ENCODE measurements at places on chromosomes 2 and 18.
A peak's percentile ranks its signal among the peaks of the same experiment; 100 is the strongest.

- no peak overlapping the region for H3K27ac ChIP-seq
- no peak overlapping the region for H3K4me3 ChIP-seq
- no peak for DNase-seq
- H3K4me1 ChIP-seq, result no peaks in the 10 kb centered on the region
Measured at GRCh38 chr2:136319237-136319636, 201.3 kb upstream of the CXCR4 start.

DNA sequence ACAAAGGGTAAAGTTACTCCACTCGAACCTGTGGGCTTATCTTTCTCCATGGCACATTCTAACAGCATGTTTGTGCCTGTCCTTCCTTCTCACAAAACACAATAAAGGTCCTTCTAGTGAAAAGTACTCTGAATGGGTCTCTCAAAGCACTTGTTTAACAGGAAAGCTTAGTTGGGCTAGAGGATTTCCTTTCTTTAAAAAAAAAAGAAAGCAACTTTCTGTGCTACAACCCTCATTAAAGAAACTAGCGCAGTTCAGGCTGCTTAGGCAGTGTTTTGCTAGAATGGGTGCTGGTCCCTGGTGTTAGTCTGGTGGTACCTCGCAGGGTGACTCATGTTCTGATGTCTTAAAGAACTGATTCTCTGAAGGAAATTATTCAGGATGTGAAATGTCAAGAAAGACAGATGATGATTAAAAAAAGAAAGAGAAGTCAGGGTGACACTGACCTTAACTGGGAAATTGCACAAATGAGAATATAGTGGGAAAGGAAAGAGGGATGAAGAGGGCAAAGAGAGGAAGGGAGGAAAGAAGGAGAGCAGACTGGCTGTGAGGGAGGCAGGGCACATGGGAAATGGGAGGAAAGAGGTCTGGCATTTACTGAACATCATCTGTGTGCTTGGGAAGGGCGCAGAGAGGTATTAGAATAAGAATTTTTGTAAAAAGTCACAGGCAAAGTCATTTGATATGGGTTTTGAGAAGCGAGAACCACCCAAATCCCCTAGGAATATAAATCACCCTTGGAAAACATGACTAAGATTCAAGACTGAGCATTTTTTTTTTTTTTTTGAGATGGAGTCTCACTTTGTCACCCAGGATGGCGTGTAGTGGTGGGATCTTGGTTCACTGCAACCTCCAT, 74.9 kb downstream of the ATP8B1 start:
- 0 out of 2 replicates have a peak overlapping the region, but pooled peaks have one; percentile 8 for H3K27ac ChIP-seq
- DNase-seq, result peak; percentile 27
- H3K4me3 ChIP-seq, result no peak overlapping the region
- peaks cover 25% of the 10 kb centered on the region for H3K36me3 ChIP-seq
- no peaks in the 10 kb centered on the region for H3K27me3 ChIP-seq

- H3K27me3 ChIP-seq, result peaks cover 10% of the 10 kb centered on the region
- H3K27ac ChIP-seq, result no peak overlapping the region
- H3K4me3 ChIP-seq, result no peak overlapping the region
- DNase-seq, result peak; percentile 73
Measured at GRCh38 chr2:174344716-174345461, 10.1 kb downstream of the SP9 start.

- peak; percentile 56 for DNase-seq
- H3K4me3 ChIP-seq, result 0 out of 2 replicates have a peak overlapping the region, but pooled peaks have one; percentile 7
- no peaks in the 10 kb centered on the region for H3K27me3 ChIP-seq
- H3K36me3 ChIP-seq, result no peaks in the 10 kb centered on the region
- H3K4me1 ChIP-seq, result peaks cover 48% of the 10 kb centered on the region
Measured at GRCh38 chr2:225097035-225097434, 54.8 kb upstream of the DOCK10 start.

GRCh38 chr2:241011751-241012510, 13.5 kb downstream of the SNED1 start:
- H3K4me3 ChIP-seq, result no peak overlapping the region
- H3K27ac ChIP-seq, result no peak overlapping the region
- DNase-seq, result no peak
- H3K36me3 ChIP-seq, result no peaks in the 10 kb centered on the region

- H3K27ac ChIP-seq, result peak overlapping the region; percentile 98
- no peaks in the 10 kb centered on the region for H3K27me3 ChIP-seq
- no peaks in the 10 kb centered on the region for H3K36me3 ChIP-seq
- peak overlapping the region; percentile 96 for H3K4me3 ChIP-seq
- DNase-seq, result peak; percentile 76
Measured at GRCh38 chr2:241314226-241315092, 1.0 kb downstream of the HDLBP start.

GRCh38 chr2:195031411-195031810, 625.6 kb upstream of the SLC39A10 start:
- H3K27ac ChIP-seq, result no peak overlapping the region
- DNase-seq, result no peak
- no peak overlapping the region for H3K4me3 ChIP-seq
- no peaks in the 10 kb centered on the region for H3K4me1 ChIP-seq

DNA sequence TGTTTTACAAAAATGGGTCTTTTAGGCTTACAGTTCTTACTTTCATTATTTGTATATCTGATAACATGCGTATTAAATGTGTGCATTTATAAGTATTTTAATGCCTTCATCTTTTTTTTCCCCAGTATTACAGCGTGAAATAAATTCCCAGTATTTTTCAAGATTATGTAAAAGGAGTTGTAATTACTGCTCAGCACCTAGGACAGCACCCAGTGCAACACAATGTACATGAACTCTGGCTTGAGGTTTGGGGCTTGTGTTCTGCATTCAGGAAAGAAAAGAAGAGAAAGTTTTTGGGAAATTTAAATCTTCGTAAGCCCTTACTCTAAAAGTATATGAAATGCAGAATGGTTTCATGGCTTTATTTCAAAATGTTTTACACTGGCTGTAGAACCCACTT, 16.7 kb downstream of the ZNF638 start:
- no peak overlapping the region for H3K27ac ChIP-seq
- no peak overlapping the region for H3K4me3 ChIP-seq
- DNase-seq, result peak; percentile 60
- no peaks in the 10 kb centered on the region for H3K4me1 ChIP-seq
- no peaks in the 10 kb centered on the region for H3K27me3 ChIP-seq

GRCh38 chr2:60764736-60765534, 8.9 kb downstream of the PAPOLG start:
- DNase-seq, result peak; percentile 53
- H3K4me1 ChIP-seq, result no peaks in the 10 kb centered on the region
- H3K4me3 ChIP-seq, result no peak overlapping the region
- H3K27ac ChIP-seq, result no peak overlapping the region
- H3K27me3 ChIP-seq, result no peaks in the 10 kb centered on the region
- H3K36me3 ChIP-seq, result peaks cover 65% of the 10 kb centered on the region

DNA sequence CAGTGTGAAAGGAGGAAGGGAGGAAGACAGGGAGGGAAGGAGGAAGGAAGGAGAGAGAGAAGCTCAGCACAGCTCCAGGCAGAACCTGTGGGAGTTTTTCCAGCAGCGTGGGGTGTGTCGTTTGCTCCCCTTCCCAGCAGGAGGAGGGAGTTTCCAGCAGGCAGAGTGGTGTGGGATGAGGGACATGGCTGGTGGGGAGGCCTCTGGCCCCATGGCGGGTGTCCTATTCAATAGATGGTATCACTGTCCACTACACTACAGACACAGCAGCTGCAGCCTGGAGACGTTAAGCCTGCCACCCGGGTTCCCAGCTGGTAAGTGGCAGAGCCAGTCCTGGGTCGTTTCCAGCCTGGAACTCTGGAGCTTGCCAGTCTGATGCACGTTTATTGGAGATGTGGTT, 44.7 kb downstream of the GLI2 start:
- no peak overlapping the region for H3K27ac ChIP-seq
- peaks cover 37% of the 10 kb centered on the region for H3K4me1 ChIP-seq
- H3K4me3 ChIP-seq, result no peak overlapping the region
- no peaks in the 10 kb centered on the region for H3K27me3 ChIP-seq

DNA sequence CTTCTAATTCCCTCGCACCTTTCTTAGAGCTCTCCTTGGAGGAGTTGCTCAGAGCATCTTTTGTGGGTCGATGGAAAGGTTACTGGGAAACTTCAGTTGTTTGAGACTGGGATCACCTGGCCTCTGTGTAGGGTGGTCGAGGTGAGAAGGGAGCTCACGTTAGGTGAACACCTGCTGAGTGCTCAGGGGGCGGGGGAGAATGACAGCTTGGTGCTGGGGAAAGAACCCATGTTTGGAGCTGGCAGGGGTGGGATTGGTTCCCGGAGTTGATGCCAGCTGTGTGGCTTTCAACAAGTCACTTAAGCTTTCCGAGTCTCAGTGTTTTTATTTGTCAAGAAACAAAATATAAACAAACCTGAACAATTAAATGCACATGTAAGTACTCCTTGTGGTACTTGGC, 122.3 kb downstream of the GLI2 start:
- H3K36me3 ChIP-seq, result no peaks in the 10 kb centered on the region
- no peak overlapping the region for H3K4me3 ChIP-seq
- no peak for DNase-seq
- H3K4me1 ChIP-seq, result peaks cover 9% of the 10 kb centered on the region
- H3K27ac ChIP-seq, result no peak overlapping the region

- DNase-seq, result no peak
- H3K4me3 ChIP-seq, result no peak overlapping the region
- no peaks in the 10 kb centered on the region for H3K27me3 ChIP-seq
Measured at GRCh38 chr2:140658760-140659692, 1471.8 kb downstream of the LRP1B start.

- H3K27ac ChIP-seq, result no peak overlapping the region
- no peak overlapping the region for H3K4me3 ChIP-seq
- no peaks in the 10 kb centered on the region for H3K36me3 ChIP-seq
- H3K4me1 ChIP-seq, result peaks cover 18% of the 10 kb centered on the region
Measured at GRCh38 chr2:128368437-128369107, 49.9 kb upstream of the HS6ST1 start.

DNA sequence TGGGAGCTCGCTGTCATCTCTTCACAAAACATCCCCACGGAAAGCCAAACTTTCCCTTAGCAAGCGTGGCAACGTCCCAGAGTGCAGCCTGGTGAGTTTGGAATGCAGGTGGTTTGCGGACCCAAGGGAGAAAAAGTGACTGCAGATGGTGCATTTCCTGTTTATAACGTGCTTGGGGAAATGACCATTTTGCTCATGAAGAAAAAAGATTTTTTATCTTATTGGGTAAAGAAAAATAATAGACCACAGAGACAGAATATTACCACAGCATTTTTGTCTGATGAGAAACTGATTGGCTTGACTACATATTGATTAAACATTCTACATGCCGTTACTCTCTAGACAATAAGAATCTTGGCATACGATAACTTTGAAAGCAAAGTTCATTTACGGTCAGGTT, 136.5 kb downstream of the COPS8 start:
- no peaks in the 10 kb centered on the region for H3K27me3 ChIP-seq
- H3K36me3 ChIP-seq, result no peaks in the 10 kb centered on the region
- H3K4me1 ChIP-seq, result peaks cover 63% of the 10 kb centered on the region
- H3K27ac ChIP-seq, result peak overlapping the region; percentile 87

- no peak overlapping the region for H3K4me3 ChIP-seq
- no peaks in the 10 kb centered on the region for H3K27me3 ChIP-seq
- H3K27ac ChIP-seq, result no peak overlapping the region
- peaks cover 7% of the 10 kb centered on the region for H3K4me1 ChIP-seq
- DNase-seq, result no peak
Measured at GRCh38 chr18:79405781-79406575, 10.2 kb downstream of the NFATC1 start.

All from GM23248 (cell line).